ENCODE measurements at places on chromosomes 2 and 18.

- DNase-seq, result peak; percentile 59
These were observed 50.5 kb upstream of the TSPYL6 start for GRCh38 chr2:54306556-54306955.

DNA sequence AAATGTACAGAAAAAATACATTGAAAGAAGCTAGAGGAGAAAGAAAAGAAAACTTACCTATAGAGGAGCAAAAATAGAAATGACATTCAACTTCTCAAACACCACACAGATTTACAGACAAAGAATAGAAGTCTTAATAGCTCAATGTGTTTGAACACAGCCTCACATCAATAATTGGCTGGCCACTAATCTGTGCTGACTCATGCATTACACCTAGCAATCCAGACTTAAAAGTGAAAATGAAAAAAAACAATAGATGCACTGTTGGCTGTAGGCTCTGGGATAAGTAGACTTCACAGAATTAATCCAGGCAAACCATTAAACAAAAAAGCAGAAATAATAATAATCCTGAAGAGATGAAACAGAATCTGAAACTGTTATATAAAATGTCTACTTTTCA, 961.3 kb upstream of the CELF4 start:
- DNase-seq, result no peak

DNA sequence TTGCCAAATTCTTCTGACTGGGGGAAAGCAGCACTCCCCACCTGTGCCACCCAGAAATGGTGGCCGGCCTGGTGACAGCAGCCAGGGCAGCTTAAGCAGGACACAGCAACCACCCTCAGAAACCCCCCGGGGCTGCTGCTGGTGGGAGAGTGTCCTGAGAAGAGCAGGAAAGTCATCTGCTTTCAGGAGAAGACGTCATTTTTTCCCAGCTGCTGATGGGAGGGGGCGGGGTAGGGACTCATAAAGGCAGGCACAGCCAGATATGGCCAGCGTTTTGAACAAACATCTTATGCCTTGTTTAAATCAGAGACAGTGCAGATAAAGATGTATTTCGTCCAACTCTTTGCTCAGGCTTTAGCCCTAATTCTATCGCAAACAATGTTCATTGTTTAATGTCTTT, 139.5 kb downstream of the LRRC30 start:
- DNase-seq, result no peak

DNA sequence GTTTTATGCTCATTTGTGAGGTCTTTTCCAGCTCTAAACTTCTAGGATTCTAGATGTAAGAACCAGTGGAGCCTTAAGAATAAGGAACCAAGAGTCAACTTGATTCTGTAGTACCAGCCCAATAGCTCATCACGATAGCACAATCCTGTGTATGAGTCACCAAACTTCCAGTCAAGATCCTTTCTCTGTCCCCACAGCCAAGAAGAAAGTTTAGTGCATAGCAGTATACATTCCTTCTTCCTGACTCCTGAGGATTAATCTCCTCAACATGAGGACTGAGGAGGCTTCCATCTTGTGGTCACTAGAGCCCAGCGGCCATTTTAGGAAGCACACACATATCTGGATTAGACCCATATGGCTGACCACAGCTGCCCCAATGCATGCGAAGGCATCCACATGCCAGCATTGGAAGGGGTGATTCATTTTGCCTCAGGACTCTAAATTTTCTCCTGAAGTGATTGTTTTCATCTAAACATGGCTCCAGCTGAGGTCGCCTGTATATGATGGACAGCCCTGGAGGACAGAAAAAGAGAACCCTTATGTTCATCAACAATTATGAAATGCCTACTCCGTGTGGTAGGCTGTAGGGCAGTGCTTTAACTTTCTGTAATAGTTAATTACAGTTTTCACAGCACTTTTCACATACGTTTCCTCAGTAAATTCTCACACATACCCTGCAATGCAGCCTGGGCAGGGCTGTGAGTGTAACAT, 53.5 kb downstream of the RASGRP3 start:
- DNase-seq, result peak; percentile 98

GRCh38 chr2:11579867-11580659, 46.2 kb downstream of the GREB1 start:
- no peak for DNase-seq
